ENCODE measurements at places on chromosomes 4 and X. TPM values are rescaled to one million over a fixed set of nuclear protein-coding genes. Genes with fewer than 3 reads are reported as not detected.

The PNMA6F gene
- total RNA-seq, result not detected

GRCh38 chrX:114924423-114924822, 93.0 kb downstream of the IL13RA2 start:
- H3K27me3 ChIP-seq, result no peaks in the 10 kb centered on the region
- H3K4me3 ChIP-seq, result no peak overlapping the region
- H3K4me1 ChIP-seq, result no peaks in the 10 kb centered on the region

DNA sequence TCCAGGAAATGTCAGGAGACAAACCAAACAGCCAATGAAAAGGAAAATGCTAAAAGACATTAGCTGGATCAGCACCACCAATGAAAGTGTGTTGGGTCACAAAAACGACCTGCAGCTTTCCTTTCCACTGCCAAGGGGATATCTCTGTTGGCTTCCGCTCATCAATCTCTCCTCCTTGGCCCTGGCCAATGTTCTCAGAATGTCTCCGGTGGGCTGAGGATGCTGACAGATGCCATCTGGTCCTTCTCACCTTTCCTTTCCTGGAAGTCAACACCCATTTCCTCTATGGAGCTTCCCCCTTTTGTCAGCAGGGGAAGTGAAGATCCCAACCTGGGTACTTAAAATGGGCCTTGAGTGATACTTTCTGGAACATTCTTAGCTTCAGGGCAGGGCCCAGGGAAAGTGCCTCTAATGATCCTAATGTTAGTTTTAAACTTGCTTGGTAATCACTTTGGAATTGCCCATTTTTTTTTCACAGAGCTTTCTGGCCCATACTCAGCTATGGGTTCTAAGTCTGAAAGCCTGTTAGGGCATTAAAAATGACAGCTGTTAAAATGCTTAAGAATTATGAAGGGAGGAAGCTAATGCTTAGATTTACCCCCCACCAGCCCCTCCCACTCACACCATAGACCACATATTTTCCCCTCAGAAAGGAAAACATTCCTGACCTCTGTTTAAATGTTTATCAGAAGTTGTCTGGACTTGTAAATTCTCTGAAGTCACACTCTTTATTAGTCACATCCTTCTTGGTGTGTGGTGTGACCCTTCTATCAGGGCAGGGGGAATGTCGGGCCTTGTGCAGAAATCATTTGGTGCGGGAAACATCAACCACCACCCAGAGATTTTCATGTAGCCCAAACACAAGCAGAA, 29.2 kb downstream of the IGFBP7 start:
- H3K4me1 ChIP-seq, result peaks cover 13% of the 10 kb centered on the region
- no peaks in the 10 kb centered on the region for H3K27me3 ChIP-seq
- DNase-seq, result no peak
- H3K36me3 ChIP-seq, result no peaks in the 10 kb centered on the region
- no peak overlapping the region for H3K27ac ChIP-seq

GRCh38 chrX:9515489-9515888, 50.6 kb downstream of the TBL1X start:
- no peaks in the 10 kb centered on the region for H3K27me3 ChIP-seq
- H3K27ac ChIP-seq, result no peak overlapping the region
- H3K4me3 ChIP-seq, result no peak overlapping the region
- DNase-seq, result no peak
- no peaks in the 10 kb centered on the region for H3K4me1 ChIP-seq

The HTT gene
- total RNA-seq, result 40.2 TPM

The CCDC158 gene
- total RNA-seq, result not detected

DNA sequence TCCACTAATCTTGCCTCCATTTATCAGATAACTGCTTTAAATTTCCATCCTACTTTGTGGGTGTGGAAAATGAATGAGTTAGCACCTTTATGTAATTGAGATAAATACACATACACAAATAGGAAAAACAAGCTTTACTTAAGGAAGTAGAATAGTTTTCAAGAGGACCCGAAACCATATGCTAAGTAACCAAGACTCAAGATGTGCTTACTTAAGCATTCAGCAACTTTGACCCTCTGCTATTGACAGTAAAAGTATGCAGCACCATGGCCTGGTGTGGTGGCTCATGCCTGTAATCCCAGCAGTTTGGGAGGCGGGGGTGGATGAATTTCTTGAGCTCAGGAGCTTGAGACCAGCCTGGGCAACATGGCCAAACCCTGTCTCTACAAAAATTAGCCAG, 29.9 kb downstream of the RNF175 start:
- no peaks in the 10 kb centered on the region for H3K4me1 ChIP-seq
- H3K4me3 ChIP-seq, result no peak overlapping the region
- no peaks in the 10 kb centered on the region for H3K27me3 ChIP-seq
- DNase-seq, result no peak
- no peak overlapping the region for H3K27ac ChIP-seq
- H3K36me3 ChIP-seq, result no peaks in the 10 kb centered on the region

- H3K4me3 ChIP-seq, result peak overlapping the region; percentile 41
- DNase-seq, result peak; percentile 40
- peaks cover 10% of the 10 kb centered on the region for H3K4me1 ChIP-seq
- H3K27me3 ChIP-seq, result peaks cover 42% of the 10 kb centered on the region
Observed at GRCh38 chrX:125203365-125203736, 116.3 kb upstream of the TEX13C start.

GRCh38 chr4:104591510-104591911, 96.8 kb upstream of the CXXC4 start:
- no peaks in the 10 kb centered on the region for H3K27me3 ChIP-seq
- no peak overlapping the region for H3K27ac ChIP-seq
- DNase-seq, result peak; percentile 78
- no peaks in the 10 kb centered on the region for H3K36me3 ChIP-seq
- H3K4me3 ChIP-seq, result no peak overlapping the region
- H3K4me1 ChIP-seq, result peaks cover 20% of the 10 kb centered on the region

The AREG gene
- total RNA-seq, result not detected

DNA sequence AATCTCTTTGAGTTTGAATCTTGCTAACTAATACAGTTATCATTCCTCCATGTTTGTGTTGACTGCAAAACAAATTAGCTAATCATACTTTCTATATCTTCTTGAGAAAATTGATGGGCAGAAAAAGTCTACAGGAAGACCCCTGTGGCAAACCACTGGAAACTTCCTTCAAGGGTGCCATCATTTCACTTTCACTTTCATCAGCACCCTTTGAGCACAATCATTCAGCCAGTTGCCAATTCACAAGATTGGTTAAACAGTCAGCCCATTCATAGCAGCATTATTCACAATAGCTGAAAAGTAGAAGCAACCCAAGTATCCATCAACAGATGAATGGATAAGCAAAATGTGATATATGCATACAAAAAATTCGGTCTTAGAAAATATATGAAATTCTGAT, 101.5 kb downstream of the CCDC160 start:
- H3K4me1 ChIP-seq, result no peaks in the 10 kb centered on the region
- no peaks in the 10 kb centered on the region for H3K36me3 ChIP-seq
- no peaks in the 10 kb centered on the region for H3K27me3 ChIP-seq

The TREX2 gene
- total RNA-seq, result not detected

DNA sequence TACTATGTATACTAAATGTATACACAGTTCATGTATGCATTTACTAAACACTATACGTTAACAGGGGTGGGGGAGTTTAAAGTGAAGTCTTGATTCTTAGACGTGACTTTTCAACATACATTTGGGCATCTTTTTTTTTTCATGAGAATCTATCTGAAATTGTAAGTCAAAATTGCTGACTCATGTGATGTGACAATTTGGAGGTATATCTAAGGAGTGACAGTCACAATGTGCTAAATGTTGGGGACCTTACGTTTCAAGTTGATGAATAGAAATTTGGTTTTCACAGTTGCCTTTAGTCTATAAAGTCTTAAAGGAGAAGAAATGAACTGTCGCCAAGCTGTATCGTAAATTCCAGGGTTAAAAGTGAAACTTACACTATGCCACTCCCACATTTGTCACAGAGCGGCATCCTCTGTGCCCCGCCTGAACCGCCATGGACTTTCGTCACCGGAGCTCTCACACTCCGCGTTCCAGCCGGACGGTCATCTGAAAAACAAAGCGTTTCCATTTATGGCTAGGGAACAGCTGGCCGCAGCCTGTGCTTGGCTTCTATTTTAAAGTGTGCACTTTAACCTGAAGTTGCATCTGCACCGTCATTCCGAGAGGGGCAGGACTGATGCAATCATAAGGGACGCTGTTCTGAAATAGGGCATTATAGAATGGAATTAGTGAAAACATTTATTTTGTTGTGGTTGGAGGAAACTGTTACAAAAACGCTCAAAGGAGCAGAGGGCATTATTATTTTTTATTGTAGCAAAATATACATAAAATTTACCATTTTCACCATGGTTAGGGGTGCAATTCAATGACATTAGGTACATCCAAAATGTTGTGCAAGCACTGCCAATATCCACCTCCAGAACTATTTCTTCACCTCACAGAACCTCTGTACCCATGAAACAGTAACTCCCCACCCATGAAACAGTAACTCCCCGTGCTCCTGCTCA, 30.9 kb downstream of the PDLIM3 start:
- H3K4me1 ChIP-seq, result no peaks in the 10 kb centered on the region
- no peak overlapping the region for H3K27ac ChIP-seq
- H3K27me3 ChIP-seq, result no peaks in the 10 kb centered on the region
- H3K4me3 ChIP-seq, result no peak overlapping the region
- H3K36me3 ChIP-seq, result no peaks in the 10 kb centered on the region
- no peak for DNase-seq

The AFP gene
- 0.62 TPM for total RNA-seq

DNA sequence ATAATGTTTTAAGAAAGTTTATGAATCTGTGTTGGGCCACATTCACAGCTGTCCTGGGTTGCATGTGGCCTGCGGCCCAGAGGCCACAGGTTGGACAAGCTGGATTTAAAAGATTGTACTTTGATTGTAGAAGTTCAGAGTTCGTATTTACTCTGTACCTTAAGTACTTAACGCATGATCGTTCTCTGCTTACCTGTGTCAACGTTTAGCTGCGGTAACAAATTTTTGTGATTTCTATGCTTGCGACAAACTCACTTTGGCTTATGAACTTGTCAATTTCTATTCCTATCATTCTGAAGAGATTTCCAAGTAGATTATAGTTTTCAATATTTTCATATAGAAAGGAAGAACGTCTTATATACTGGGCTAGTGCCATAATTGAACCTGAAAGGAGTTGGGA, 285.6 kb downstream of the TENM3 start:
- no peaks in the 10 kb centered on the region for H3K27me3 ChIP-seq
- H3K4me1 ChIP-seq, result peaks cover 8% of the 10 kb centered on the region
- no peak overlapping the region for H3K27ac ChIP-seq

The CT45A2 gene
- not detected for total RNA-seq

The DOCK11 gene
- 18.8 TPM for total RNA-seq

The IL3RA gene
- total RNA-seq, result not detected

DNA sequence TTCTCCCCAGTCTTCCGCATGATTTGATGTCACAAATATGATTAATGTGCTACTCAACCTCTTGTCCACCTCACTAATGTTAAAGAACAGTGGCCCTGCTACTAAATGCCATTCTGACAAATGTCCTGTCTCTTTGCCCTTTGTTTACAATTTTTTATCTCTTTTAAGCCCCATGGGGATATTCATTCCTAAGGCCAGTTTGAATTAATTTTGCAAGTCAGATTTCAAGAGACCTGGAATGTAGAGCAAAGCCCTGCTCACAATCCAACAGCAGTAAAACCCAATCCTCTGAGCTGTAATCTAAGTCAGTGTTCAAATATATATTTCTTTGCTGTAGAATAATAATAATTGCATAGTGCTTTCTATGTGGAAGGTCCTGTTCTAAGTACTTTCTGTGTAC, 81.2 kb downstream of the LDB2 start:
- H3K4me3 ChIP-seq, result no peak overlapping the region
- H3K27ac ChIP-seq, result no peak overlapping the region
- peak; percentile 32 for DNase-seq
- H3K27me3 ChIP-seq, result no peaks in the 10 kb centered on the region
- H3K4me1 ChIP-seq, result peaks cover 25% of the 10 kb centered on the region

DNA sequence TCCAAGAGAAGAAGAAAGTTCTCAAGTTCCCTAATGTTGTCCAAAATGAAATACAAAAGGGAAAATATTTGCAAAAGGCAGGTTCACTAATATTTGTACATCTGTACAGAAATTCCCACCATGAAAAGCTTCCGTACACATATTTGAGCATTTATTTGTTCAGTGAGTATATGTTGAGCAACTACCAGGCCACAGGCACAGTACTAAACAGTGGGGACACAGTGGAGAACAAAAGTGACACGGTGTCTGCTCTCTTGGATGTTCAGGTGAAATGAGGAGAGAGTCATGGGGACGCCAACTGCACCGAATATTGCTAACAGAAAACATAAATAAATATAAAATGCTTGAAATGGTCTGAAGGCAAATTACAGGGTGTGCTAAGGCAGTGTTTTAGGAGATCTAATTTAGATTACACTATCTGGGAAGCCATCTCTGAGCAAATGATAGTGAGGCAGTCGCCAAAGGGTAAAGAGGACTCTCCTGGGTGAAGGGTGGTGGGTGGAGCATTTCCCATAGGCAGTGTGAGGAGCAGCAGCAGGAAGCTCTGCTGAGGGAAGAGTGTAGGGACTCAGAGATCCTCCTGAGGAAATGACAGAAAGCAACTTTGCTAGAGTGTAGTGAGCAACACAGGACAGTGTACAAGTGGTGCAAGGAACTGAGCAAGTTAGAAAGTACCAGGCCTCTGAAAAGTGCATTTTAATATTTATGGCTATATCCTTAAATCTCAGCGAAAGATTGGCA, 375.2 kb downstream of the GALNTL6 start:
- no peaks in the 10 kb centered on the region for H3K27me3 ChIP-seq
- no peaks in the 10 kb centered on the region for H3K36me3 ChIP-seq
- no peak overlapping the region for H3K4me3 ChIP-seq
- no peaks in the 10 kb centered on the region for H3K4me1 ChIP-seq
- no peak for DNase-seq

The MAGEC2 gene
- not detected for total RNA-seq
